ENCODE measurements at places on chromosomes 2 and 18.
A peak's percentile ranks its signal among the peaks of the same experiment; 100 is the strongest.

- ATAC-seq: no peak
Observed at GRCh38 chr2:24771764-24772586, 21.2 kb downstream of the PTRHD1 start.

DNA sequence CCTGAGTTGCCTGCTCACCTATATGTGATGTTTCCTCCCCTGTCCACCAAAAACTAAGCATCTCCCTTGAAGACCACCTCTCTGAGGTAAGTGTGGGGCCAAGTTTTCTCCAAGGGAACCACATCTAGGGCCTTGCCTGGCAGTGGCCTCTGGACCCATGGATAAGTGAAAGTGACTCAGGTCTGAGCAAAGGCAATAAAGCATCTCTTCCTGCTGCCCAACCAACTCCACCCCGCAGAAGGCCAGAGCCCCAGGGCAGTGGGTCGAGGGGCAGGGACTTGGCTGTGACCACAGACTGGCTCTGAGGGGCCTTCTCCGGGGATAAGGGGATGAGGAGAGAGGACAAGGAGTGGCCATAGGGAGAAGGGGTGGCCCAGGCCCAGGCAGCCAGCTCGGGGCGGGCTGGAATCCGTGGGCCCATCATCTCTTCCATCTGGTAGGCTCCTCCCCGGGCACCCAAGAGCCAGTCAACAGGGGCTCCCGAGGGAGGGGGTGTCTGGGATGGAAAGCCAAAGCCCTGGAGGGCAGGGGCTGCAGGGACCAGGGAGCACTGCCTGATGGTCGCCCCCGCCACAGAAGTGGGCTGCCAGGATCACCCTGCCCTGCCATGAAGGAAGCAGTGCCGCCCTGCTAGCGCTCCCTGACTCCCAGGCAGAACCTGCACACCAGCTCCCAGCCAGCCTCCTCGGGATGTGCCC, 33.4 kb downstream of the EMX1 start:
- ATAC-seq: no peak

DNA sequence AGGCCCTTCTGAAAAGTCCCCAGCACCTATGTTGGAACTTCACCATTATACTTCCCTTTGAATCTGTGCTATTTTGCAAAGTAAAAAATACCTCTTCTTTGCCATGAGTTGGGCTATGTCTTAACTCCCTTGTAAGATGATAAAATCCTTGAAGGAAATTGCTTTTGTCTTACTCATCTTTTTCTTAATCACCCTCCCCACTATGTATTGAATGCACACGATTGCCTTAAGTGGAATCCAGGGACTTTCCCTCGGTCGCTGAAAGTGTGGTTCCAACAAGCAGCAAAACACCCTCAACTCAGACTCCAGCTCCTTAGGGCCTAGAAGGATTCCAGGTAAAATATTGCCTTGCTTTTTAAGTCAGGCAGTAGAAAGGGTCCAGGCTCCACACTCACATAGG, 173.2 kb upstream of the ARL4C start:
- ATAC-seq: no peak

- ATAC-seq: no peak
Observed at GRCh38 chr18:61752973-61753372, 139.8 kb downstream of the RNF152 start.

GRCh38 chr2:38723173-38723572, 28.0 kb downstream of the SRSF7 start:
- ATAC-seq: peak; percentile 70

DNA sequence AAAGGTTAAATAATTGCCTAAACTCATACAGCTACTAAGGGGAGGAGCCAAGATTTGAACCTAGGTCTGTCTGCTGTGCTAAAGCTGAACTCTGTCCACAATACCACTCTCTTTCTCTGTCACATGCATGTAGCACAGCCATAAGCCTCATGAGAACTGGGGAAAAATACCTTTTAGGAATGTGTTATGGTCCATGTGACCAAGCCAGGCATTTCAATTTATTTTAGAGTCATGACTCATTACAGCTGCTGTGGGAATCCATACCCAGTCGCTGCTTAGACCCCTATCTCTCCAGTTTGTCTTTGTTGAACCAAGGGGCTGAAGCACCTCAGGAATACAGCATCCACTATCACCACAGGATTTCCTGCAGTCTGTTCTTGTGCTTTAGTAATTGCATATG, 200.0 kb upstream of the SIX3 start:
- no peak for ATAC-seq

DNA sequence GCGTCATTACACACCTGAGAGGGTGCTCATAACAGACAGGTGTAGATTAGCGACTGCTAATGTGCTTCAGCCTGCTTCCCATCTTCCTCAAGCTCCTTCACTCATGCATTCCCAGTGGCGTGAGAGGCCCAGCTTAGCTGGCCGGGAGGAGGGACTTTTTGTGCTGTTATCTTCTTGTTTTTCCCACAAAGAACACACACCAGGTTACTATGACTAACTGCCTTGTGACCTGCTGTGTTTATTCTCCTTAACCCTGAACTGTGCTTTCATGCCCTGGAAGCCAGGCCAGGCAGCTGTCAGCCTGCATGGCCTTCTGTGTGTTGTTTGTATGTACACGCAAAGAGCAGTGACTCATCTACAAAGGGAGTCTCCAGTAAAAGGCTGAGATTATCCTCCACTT, 143.8 kb downstream of the PIEZO2 start:
- no peak for ATAC-seq

- ATAC-seq: no peak
Observed at GRCh38 chr18:45202061-45202460, 413.2 kb upstream of the SLC14A2 start.

- peak; percentile 3 for ATAC-seq
Observed at GRCh38 chr2:68907920-68908253, 36.7 kb upstream of the BMP10 start.
